Stimulated activated CD4-positive, alpha-beta T cell treated with anti-CD3 and anti-CD28 coated beads, Interleukin-4, amount 100 ng/mL, for 48 hours (primary cell): ENCODE measurements at places on chromosomes 3 and 15.

GRCh38 chr3:41296556-41296955, 97.3 kb downstream of the CTNNB1 start:
- no peak for DNase-seq

- no peak for DNase-seq
Measured at GRCh38 chr3:103055021-103055520, 620.3 kb downstream of the ZPLD1 start.

GRCh38 chr3:46453526-46454208, 11.0 kb downstream of the LTF start:
- DNase-seq, result no peak

DNA sequence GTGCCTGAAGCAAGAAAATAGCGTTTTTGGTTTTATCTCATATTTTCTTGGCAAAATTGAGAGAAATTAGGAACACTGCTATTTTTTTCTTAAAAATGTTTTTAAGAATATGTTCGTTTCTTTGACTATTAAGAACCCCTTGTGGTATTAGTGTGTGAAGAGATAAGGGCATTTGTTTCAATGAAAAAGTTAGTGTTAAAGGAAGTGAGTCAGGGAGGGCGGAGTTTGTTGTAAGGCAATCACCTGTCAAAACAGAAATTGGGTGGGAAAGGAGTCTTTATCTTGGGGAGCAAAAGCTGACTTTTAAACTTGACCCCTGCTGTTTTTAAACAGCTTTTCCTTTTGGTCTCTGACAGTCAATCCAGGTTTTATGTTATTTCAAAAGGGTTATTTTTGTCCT, 4.2 kb downstream of the RAP2B start:
- DNase-seq, result no peak

GRCh38 chr3:175430983-175431773, 572.0 kb downstream of the NAALADL2 start:
- no peak for DNase-seq

DNA sequence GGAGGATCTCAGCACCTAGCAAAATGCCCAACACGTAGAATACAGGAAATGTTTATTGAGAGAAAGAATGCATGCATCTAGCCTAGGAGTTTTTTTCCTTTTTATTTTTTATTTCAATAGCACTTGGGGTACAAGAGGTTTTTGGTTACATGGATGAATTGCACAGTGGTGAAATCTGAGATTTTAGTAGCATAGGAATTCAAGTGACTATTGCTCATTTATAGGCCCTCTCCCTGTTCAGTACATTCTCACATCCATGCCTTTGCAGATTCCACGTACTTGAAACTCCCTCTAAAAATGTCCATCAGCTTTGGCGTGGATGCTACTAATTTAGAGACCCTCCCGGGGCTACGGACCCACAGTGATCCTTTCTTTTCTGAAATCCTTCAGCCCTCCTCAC, 61.7 kb upstream of the PIAS1 start:
- DNase-seq, result no peak

DNA sequence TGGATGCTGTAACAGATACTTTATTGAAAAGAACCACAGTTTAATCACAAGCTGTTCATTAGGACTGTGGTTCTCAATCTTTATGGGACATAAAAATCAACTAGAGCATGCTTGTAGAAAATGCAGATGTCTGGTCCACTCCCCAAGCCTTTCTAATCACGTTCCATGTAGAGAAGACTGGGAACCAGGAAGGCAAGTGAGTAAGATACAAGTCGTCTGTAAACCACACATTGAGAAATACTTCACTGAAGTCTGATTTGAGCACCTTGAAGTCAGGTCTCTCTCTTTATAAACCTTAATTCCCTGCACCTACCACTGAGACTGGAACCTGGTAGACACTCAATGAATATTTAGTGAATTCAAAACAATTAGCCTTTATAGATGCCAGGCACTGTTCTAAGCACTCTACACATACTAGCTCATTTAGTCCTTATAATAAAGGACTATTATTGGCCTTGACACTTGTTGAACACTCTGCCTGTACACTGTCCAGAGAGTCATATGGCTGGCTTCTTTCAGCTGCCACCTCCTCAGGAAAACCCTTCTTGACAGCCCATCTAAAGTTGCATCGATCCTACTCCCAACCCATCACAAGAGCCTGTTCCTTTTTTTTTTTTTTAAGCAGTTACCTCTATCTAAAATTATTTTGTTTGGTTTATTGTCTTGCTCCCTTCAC, 59.0 kb upstream of the CMSS1 start:
- DNase-seq, result no peak
